ENCODE measurements at places on chromosomes 3 and 15.

GRCh38 chr3:180185650-180186049 is 148.9 kb upstream of the PEX5L start:
- DNase-seq, result no peak

- no peak for DNase-seq
Observed at GRCh38 chr15:74795966-74796625, 14.2 kb downstream of the CSK start.

- DNase-seq, result no peak
Observed at GRCh38 chr3:94704467-94704866, 641.6 kb downstream of the NSUN3 start.

GRCh38 chr3:45610119-45610518 is 15.6 kb downstream of the LIMD1 start:
- DNase-seq, result no peak

DNA sequence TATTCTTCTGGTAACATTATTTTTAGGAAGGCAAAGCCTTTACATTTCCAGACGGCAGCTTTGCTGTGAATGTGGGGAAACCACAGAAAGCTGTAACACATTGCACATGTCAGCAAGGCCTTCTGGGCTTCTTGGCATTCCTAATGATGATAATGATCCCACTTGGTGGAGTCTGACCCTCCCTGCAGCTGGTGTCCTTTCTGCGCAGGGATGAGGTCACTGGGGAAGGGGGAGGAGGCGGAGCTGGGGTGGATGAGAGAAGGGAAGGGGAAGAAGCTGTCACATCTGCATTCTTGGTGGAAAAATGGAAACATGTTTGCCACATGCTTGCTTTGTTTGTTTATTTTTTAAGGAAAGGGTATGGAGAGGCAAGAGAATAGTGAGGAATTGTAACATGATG is 68.6 kb downstream of the FILIP1L start:
- DNase-seq, result no peak

- no peak for DNase-seq
Observed at GRCh38 chr15:82931221-82931620, 21.3 kb downstream of the HOMER2 start.

DNA sequence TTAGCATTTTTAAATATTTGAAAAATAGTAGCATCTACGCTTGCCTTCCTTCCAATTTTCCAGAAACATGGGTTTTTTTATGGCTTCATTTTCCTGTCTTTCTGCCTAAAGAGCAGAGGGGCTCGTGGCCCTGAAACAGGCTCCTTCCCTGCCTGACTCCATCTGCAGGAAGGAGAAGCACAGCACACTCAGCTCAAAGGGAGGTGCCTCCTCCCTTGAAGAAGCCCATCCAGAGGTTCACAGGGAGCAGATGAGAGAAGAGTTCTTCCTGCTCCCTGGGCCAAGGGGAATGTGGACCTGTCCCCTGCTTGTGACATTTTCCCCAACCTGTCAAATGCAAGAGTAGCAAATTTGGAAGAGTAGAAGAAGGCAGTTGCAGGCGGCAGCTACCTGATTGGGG is 55.8 kb downstream of the BBX start:
- no peak for DNase-seq

DNA sequence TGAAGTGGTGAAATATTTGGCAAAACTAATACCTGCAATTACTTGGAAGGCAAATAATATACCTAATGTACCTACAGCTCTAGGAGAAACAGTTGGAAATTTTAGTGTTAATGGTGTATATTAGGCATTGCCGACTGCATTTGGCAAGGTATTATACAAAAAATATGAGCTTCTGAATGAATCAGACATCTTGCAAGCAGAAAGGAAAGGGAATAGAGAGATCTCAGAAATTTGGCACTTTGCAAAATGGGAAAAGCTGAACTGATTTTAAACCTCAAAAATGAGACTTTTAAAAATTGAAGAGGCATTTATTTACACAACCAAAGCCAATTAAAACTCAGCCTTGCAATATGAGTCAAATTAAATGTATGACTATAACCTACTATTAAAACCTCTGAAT is 40.2 kb upstream of the C15orf61 start:
- DNase-seq, result no peak

DNA sequence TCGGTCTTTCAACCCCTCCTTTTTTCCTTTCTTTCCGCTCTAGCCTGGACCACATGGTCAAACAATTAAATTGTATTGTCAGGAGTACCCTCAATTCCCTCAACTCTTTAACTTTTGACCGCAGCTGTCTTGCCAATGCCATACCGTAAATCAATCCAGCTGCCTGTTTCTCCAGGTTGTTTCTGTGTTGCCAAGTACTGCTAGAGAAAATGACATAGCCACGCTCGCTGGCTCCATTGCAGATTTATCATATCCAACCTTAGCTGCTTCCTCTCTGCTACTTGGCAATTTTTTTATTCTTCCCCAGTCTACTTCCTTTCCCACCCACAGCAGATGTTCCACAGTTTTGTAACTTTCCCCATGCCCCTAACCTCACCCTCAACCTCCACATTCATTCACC is 60.0 kb downstream of the ZNF385D start:
- no peak for DNase-seq

DNA sequence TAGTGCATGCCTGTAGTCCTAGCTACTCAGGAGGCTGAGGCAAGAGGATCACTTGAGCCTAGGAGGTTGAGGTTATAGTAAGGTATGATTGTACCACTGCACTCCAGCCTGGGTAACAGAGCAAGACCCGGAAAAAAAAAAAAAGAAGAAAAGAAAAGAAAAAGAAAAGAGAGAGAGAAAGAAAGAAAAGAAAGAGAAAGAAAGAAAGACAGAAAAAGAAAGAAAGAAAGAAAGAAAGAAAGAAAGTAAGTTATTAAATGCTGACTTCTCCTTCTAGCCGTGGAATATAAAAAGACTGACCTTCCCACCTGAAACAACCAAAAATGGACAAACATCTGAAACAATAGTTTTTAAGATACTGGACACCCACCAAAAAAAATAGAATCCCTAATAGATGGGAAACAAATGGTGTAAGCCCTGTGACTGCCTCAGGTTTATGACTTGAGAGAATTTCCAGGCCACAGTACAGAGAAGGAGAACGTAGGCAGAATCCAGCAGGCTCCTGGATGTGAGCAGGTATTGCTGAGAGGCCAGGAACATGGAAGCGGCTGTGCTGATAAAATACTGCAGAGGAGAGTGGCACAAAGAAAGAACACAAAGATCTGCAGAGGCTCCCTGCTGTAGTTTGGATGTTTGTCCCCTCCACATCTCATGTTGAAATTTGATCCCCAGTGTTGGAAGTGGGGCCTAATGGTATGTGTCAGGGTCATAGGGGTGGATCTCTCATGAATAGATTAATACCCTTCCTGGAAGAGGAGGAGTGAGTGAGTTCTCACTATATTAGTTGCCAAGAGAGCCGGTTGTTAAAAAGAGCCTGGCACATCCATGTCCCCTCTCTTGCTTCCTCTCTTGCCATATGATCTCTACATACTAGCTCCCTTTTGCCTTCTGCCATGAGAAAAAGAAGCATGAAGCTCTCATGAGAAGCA is 41.8 kb upstream of the PRSS50 start:
- DNase-seq, result no peak

Measured in keratinocyte (primary cell).